ENCODE measurements at places on chromosomes 16 and 17.

GRCh38 chr16:65658787-65659220 lies 536.9 kb upstream of the CDH11 start:
- DNase-seq, result peak; percentile 5

DNA sequence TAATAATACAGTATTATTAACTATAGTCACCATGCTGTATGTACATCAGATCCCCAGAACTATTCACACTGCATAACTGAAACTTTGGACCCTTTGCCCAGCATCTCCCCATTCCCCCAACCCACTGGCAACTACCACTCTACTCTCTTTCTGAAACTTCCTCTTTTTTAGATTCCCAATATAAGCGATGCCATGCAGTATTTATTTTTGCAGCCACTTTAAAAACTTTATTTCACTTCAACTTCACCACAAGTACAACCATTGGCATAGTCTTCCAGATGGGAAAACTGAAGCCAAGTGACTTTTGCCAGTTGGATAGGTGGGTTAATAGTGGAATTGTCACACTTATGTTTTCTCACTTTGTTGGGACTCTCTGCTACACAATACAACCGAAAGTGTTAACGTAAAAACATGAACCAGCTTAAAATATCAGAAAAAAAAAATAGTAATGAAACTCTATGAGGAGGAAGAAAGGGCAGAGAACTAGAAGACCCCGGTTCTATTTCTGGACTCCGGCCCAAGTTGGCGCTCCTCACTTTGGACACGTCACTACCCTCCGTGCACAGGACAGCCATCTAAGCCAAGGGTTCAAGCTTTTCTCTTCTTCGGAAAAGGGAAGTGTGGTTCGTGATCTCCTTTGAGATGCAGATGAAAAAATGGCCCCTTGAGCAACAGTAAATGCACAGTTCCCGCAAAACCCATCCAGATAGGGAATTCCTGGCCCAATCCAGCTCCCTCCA lies 743 bp downstream of the SHCBP1 start:
- peak; percentile 20 for DNase-seq

DNA sequence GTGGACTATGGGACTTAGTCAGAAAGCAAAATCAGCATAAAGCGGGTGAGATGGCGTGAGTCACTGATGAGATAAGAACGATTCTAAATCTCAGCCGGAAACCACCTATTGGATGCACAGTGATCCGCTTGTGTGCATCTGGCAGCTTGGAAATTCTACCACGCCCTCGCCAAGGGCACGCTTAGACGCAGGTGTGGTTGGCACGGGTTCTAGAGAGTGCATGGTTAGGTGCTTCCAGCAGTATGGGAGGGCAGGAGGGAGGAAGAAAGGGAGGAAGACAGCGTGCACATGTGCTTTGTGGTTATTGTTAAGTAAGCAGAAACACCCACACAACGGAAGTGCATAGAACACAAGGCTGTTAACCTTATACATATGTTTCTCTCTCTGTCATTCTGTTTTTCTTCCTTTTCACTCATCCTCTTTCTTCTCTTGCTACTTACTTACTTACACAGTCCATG lies 374.0 kb upstream of the ASIC2 start:
- no peak for DNase-seq

DNA sequence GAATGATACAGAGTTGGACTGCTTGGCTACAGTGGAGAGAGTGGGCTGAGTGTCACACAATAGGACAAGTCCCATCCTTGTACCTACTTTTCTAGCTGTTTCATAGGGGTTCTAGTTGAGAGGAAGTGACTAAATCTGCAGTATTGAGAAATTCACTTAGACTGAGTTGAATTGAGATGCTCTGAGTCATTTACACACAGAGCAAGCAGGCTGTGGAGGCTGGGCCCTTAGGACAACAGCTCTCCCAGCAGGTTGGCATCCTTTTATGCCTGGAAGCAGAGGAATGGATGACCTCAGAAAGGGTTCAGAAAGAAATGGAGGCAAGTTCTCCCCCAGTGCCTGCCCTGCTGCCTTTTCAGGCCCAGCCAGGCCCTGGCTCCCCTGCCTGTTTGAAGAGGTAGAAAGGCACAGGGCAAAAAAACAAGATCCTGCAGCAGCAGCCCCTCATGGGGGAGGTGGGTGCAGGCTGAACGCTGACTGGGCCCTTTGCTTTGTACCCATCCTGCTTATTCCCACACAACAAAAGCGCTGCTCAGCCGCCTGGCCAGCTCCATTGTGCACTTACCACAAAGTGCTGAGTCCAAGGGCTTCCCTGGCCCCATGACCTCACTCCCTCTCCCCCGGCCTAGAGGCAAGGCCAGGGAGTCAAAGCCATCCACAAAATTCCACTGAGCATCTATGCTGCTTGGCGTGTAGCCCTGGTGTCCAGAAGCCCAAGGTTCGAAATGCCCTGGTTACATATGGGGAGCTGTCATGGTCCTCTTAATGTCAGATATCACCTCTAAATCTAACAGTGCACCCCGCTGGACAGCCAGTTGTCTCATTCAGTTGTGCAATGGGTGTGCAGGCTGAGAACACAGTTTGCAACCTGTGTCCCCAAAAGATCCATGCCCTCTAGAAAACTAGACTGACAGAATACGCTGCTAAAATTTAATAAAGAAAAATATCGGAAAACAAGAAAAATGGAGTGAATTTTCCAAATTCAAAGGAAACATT lies 5.4 kb upstream of the CRYBA1 start:
- peak; percentile 63 for DNase-seq

DNA sequence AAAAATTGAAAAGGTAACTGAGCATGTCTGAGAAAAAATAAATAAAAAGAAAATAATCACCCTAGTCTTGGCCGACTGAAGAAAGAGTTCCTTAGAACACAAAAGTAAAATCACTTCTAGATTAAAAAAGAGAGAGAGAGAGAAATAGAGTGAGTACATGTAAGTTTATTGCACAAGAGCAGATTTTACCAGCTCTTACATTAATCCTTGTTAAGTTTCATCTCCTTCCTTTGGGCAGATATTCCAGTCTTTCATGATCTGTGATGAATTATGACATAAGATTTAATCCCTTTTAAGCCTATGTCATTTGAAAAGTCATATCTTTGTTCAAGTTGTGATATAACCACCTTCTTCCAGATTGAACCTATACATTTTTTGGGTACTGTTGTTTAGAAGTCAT lies 54.8 kb downstream of the NFAT5 start:
- DNase-seq, result no peak

GRCh38 chr16:64417711-64418227 lies 704.1 kb downstream of the CDH11 start:
- no peak for DNase-seq

GRCh38 chr17:68443972-68444464 lies 13.3 kb downstream of the WIPI1 start:
- DNase-seq, result no peak

DNA sequence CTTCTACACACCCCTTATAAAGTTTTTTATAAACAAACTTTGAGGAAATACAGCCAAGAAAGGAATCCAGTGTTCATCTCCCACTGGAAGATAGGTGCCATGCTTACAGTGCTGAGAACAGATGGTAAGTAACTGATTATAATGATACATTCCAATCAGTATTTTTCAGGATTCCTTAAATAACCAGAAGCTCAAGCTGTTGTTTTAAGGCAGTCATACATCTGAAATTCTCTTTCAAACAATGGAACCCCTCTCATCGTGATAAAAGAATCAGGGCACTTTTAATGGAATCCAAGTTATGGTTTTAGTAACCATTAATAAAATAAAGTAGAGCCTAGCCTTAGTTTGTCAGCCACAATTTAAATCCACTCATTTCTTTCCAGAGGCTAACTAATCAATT lies 56.1 kb upstream of the STAC2 start:
- no peak for DNase-seq

DNA sequence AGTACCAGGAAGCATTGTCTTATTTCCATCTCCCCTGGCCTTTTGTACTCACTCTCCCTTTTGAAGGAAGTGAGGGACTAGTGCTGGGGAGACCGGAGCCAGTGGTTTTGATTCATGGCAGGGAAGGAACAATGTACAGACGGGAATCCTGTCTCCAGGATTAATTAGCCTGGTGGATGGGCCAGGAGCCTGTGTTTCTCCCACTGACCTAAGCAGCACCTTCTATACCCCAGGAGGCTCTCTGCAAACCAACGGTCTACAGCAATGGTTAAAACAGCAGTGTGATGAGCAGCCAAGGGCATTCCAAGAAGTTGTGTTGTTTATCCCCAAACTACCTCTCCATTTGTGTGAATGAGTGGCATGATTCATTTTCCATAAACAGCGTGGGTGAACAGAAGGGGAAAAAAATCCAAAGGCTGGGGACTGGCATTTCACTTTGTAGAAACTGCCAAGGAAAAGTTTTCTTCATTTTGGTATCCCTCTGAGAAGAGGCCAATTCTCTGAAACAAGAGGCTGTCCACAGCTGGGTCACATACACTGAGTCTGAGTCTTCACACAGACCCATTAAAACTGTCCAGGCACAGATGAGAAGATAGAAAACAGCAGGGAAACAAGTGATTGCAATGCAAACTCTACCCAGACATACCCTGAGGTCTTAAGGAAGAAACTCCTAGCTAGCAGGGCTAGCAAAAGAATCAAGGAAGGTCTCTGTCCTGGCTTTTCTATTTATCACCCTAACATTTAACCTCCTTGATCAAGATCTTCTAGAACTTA lies 18.1 kb downstream of the ANKFN1 start:
- no peak for DNase-seq

GRCh38 chr17:3980381-3981014 lies 16.3 kb upstream of the ATP2A3 start:
- no peak for DNase-seq

DNA sequence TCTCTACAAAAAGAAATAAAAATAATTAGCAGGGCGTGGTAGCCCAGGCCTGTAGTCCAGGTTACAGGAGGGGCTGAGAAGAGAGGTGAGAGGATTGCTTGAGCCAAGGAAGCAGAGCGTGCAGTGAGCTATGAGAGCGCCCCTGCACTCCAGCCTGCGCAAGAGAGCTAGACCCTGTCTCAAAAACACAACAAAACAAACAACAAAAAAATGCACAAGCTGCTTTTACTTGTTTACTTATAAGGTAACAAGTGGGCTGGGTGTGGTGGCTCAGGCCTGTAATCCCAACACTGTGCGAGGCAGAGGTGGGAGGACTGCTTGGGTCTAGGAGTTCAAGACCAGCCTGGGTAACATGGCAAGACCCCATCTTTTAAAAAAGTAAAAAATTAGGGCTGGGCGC lies 1.7 kb downstream of the CYTH1 start:
- DNase-seq, result no peak

DNA sequence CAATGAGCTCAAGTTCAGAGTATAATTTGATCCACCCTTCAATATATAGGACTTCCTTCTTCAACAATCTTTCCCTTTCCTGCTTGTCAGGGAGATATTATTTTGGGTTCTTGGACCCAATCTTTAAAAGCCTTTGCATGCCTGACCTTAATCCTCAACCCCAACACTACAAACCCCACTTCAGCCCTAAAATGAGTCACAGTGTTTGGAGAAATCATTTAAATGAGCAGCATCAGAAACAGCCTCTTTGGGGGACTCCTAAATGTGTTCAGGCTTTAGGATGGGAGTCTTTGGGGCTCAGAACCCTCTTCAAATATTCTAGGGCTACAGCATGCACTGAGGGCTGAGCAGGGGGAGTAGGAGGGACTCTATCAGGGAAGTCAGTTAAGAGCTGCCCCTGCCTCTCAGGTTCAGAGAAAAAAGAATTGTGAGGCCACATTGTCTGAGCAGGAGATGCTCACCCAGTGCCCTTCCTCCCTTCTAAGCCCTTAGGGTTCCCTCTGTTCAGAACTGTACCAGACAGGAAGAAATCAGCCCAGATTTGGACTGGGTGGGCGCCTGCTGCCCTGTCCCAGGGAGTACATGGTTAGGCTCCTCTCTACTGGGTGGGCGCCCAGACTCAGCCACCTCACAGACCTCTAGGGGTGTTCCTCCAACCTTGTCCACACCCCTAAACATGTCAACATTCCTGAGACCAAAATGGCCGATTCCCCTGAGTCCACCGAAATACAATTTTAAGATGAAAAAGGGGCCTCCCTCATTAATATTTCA lies 5.0 kb downstream of the NEUROD2 start:
- DNase-seq, result no peak

DNA sequence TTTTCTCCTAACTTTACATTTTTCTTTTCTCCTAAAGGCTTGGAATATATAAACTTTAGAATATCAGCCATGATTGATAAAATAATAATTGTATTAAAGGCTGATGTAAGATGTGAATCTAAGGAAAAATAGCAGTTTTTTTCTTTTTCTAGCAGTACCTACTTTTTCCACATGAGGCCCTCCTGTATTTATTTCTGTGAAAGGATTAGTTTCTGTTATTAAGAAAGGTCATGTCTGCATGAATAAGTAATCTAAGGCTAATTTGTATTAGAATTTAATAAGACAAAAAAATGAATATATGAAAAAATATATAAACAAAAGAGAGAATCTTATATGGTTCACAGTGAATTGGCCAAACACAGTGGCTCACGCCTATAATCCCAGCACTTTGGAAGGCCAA lies 85.3 kb downstream of the STXBP4 start:
- no peak for DNase-seq

DNA sequence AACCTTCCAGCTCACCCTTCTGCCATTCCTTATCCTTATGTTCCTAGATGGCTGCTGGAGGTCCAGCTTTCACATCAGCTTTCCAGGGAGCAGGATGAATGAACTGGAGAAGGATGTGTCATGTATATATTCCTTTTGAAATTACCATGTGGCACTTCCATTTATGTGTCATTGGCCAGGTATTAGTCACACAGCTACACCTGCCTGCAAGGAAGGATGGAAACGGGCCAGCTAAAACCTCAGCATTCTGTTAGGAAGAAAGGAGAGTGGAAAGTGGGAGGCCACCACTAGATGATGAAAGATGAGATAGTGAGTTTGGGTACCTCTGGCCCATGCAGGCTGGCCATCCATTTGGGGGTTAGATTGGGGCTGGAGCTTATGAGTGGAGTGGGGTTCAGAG lies 67.5 kb downstream of the KSR1 start:
- DNase-seq, result no peak

DNA sequence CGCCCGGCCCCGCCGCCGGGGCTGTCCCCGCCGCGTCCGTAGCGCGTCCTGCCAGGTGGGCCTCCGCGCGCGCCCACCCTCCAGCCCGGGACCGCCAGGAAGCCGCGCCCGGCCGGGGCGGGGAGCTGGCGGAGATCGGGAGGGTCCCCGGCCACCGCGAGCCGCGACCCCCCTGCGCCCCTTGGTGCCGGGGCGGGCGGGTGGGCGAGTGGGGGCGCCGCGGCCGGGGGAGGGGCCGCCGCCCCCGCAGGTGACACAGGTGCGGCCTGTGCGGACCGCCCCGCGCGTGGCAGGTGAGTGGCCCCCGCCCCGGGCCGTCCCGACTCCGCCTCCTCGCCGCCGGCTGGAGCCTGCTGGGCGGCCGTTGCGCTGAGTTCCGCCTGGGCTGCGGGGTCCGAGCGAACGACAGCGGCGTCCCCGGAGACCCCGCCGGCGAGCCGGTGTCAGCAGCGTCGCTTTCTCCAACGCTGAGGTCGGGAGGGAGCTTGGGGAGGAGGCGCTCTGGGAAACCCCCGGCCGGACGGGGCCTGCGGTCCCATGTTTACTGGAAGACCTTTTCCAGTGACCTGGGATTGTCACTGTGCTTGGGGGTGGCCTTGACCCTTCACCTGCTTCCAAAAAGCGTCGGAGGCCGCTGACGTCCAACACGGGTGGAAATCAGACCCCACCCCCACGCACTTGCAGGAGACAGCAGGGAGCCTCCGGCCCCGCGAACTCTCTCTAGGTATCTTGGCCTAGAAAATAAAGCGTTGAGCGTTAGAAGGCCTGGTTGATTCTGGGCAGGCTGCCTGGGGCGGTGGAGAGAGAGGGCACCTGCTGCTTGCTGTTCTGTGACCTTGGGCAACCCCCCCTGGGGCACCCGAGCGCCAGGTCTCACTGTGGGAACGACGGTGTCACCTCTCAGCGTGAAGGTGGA lies 542 bp downstream of the KLHL36 start:
- DNase-seq, result no peak

GRCh38 chr17:17661834-17662385 lies 19.3 kb upstream of the RAI1 start:
- no peak for DNase-seq

- no peak for DNase-seq
Measured at GRCh38 chr17:30570191-30570590, 93.0 kb downstream of the GOSR1 start.

Data from pons (tissue), 1 donor.